ENCODE measurements at places on chromosomes 3 and 15.

DNA sequence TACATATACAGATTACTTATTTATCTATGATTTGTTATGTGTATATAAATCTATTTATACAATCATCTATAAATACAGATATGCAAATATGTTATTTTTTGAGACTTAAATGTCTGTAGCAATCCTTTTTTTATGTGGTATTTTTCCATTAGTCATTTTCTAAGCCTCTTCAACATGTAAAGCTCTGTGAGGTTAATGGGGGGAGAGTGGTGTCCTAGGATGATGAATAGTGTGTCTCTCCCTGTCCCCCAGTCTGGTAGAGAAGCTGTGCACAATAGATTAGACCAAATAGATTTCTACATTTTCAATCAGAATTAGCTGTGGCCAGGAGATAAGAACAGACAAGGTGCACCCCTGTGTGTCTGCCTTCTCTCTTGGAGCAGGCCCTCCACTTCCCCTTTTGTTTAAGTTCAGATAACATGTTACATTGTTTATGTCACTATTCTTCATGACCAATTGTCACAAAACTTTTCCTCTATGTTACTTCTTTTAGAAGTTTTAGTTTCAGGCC lies 453.9 kb downstream of the LPP start:
- DNase-seq: no peak

DNA sequence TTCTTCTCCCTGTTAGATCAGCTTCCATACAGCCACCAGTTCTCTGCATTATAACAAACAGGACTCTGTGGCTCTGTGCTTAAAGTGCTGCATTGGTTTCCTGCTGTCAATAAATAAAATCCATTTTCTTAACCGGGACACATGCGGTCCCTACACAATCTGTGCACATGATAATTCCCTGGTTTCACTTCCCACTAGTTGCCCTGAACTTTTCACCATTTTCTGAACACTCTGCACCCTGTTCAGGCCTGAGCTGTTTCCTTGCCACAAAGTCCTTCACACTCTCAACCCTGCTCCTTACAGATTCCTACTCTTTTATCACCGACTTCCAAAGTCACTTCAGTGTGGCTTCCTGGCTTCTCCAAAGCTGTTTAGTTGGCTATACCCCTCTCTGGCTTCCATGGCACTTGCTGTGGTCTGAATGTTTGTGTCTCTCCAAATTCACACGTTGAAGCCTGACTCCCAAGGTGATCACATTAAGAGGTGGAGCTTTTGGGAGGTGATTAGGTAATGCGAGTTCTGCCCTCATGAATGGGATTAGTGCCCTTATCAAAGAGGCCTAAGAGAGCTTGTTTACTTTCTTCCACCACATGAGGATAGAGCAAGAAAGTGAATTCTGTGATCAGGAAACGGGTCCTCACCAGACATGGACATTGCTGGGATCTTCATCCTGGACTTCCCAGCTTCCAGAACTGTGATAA lies 233.4 kb downstream of the CHST2 start:
- DNase-seq: no peak

DNA sequence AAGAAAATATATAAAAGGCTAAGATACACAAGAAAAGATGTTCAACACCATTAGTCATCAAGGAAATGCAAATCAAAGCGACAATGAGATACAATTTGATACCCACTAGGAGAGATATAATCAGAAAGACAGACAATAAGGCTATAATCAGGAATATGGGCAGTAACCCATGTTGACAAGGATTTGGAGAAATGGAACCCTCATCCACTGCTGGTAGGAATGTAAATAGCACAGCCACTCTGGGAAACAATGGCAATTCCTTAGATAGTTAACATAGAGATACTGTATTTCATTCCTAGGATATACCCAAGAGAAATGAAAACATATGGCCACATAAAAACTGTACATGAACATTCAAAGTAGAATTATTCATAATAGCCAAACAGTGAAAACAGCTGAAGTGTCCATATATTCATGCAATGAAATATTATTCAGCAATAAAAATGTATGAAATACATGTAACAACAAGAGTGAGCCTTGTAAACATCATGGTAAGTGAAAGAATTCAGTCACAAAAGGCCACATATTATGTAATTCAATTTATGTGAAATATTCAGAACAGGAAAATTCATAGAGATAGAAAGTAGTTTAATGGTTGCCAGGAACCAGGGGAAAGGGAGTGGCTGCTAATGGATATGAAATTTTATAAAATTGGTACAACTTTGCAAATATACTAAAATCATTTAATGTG lies 18.2 kb upstream of the COL8A1 start:
- DNase-seq: no peak

- no peak for DNase-seq
Observed at GRCh38 chr3:32733631-32734229, 48.7 kb downstream of the CNOT10 start.

GRCh38 chr3:161069511-161070251 lies 35.5 kb downstream of the B3GALNT1 start:
- no peak for DNase-seq

DNA sequence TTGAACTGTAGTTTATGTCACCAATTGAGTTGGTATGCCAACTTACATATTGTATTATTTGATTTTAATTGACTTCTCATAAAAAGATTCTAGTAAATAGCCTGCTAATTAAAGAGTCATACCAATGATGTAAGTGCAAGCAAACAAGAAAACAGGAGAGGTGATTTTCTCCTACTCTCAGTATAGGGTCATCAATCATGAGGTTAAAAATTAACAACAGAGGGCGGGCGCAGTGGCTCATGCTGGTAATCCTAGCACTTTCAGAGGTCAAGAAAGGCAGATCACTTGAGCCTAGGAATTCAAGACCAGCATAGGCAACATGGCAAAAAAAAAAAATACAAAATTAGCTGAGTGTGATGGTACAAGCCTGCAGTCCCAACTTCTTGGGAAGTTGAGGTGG lies 108.7 kb downstream of the MYO9A start:
- no peak for DNase-seq
